Liver (tissue), 10 donors: ENCODE measurements at places on chromosomes 5 and 9. TPM values are rescaled to one million over a fixed set of nuclear protein-coding genes. Genes with fewer than 3 reads are reported as not detected.

The HRH2 gene
- 2.6 TPM for total RNA-seq

The PCDHGB4 gene
- 2.8 TPM for total RNA-seq

The NDUFS4 gene
- 35.9 TPM for total RNA-seq

The PCDHGA12 gene
- total RNA-seq = 0.37 TPM

DNA sequence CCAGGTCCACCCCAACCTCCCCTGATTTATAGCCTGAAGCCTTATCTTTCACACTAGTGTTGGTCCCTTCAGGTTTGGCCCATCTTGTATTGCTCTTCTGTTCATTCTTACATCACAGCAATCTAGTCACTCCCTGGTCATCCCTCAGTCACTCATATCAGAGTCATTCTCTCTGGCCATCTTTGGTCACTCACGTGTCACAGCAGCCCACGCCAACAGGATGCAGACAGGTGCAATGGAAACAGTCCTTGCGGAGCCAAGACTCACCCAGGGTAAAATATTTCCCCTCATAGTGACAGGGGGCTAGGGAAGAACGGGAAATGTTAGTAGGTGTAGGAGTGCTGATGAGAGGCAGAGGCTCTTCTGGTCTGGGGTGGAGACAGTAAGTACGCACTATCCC, 610 bp downstream of the MSMP start:
- DNase-seq = no peak

GRCh38 chr5:5602554-5602953, 180.1 kb downstream of the ICE1 start:
- no peak for DNase-seq
